ENCODE measurements at places on chromosomes 2 and 18.

DNA sequence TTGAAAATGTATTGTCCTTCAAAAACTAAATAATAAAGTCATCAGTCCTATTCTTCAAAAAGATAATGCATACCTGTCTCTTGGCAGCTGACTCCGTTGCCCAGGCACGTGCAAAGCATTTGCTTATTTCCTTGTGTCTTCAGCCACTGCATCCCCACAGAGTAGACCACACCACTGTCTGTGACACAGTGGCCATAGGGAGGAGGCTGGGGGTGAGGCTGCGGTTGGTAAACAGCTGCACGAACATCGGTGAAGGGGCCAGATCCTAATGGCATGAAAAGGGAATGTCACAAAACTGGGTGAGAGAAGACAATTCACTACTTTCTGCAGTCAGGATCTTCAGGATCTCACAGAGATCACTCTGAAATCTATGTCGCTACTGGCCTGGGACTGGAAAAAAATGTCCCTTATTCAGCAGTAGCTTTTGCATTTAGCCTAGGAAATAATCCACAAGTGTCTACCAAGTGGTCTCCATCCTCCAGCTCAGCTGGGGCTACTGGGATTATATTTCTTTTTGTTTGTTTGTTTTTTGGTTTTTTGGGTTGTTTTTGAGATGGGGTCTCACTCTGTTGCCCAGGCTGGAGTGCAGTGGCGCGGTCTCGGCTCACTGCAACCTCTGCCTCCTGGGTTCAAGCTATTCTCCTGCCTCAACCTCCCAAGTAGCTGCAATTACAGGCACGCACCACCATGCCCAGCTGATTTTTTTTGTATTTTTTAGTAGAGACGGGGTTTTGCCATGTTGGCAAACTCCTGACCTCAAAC, 10.7 kb downstream of the FN1 start:
- no peak for DNase-seq

GRCh38 chr2:236976266-236977062, 109.2 kb upstream of the COPS8 start:
- DNase-seq: no peak

DNA sequence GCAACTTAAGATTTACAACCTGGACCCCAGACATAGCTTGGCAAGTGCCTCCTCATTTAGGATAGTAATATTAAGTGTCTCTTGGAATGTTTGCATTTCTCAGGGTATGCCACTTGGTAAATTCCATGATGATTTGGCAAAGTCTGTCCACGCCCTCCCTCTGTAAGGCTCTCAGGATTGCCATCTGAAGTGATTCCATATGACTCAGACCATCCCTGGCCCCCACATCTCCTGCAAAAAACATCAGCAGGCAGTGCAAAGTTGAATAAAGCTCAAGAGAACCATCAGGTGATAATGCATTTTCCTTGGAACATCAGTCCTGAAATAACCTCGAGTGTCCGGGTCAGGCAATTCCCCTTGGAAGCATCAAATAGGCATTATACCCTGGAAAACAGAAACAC, 27.1 kb upstream of the PIEZO2 start:
- DNase-seq: no peak

- no peak for DNase-seq
Observed at GRCh38 chr2:122421775-122422174, 666.3 kb downstream of the TSN start.

DNA sequence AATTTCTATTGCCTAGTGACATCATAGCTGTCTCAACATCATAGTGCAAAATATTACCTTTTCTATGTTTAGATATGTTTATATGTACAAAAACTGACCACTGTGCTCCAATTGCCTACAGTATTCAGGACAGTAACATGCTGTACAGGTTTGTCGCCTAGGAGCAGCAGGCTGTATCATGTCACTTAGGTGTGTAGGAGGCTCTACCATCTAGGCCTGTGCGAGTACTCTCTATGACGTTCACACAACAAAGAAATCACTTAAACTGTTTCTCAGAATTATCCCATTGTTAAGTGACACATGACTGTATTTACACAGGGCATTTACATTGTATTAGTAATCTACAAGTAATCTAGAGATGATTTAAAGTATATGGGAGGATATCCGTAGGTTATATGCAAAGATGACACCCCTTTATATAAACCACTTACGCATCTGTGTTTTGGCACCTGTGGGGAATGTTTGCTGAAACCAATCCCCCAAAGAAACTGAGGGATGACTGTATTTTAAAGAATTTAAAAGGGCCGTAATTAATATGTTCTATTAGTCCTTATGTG, 24.7 kb downstream of the IL1R2 start:
- no peak for DNase-seq

- no peak for DNase-seq
Observed at GRCh38 chr2:239038773-239039478, 191.0 kb downstream of the TWIST2 start.

DNA sequence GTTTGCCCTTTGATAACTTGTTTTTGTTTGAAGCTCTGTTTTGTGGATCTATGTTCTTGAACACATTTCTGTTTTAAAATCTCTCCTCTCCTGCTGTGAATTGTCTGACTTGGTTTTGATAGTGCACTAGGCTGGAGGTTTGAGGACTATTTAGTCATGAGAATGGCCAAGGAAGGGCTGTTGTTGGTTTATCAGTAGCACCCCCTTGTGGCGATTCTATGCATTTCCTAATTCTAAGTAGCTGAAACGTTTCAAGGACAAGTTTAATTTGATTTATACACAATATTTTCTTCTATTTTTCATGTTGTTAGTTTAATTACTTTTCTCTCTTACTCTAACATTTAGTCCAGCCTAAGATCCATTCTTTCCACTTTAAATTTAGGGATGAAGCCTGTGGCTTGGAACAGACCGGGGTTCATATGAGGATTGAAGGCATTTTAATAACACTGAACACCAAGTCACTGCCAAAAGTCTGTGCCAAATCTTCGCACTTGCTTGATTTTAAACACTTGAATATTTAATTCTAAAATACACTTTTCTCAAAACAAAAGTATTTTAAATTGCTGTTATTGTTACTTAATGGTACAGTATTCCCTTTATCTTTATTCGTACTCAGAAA, 166.0 kb downstream of the SOCS6 start:
- peak; percentile 14 for DNase-seq

DNA sequence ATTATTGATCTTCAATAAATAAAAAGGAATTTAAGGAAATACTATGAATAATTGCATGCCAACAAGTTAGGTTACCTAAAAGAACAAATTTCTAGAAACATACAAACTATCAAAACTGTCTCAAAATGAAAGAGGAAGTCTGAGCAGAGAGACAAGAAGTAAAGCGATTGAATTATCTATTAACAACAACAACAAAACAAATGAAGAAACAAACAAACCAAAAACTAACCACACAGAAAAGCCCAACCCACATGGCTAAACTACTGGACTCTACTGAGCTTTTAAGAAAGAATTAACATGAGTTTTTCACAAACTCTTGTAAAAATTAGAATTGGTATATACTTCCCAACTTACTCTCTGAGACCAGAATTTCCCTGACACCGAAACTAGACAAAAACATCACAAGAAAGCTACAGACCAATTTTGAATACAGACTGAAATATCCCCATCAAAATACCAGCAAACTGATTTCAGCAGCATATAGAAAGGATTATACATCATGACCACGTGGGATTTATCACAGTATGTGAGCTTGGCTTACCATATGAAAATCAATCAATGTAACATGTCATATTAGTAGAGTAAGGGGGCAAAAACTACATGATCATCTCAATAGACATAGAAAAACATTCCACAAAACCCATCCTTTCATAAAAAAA, 16.6 kb upstream of the GALNT1 start:
- no peak for DNase-seq

- no peak for DNase-seq
Observed at GRCh38 chr18:25345081-25345866, 6.7 kb downstream of the ZNF521 start.

DNA sequence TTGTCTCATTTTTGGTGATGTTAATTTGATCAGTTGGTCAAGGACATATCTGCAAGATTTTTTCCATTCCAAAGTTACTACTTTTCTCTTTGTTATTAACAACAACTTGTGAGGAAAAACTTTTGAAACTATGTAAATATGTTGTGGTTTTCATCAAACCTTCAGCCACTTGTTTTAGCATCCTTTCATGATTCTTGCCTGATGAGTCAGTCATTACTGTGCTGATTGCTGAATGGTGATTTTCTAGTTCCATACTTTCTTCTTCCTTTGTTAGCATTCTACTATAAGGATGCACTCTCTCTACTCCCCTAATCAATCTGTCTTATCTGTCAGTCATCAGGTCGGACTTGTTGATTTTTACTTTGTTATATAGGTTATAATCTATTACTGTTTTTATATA, 10.9 kb downstream of the TMEM87B start:
- DNase-seq: no peak

- DNase-seq: no peak
Observed at GRCh38 chr18:57051657-57052044, 95.2 kb upstream of the BOD1L2 start.

DNA sequence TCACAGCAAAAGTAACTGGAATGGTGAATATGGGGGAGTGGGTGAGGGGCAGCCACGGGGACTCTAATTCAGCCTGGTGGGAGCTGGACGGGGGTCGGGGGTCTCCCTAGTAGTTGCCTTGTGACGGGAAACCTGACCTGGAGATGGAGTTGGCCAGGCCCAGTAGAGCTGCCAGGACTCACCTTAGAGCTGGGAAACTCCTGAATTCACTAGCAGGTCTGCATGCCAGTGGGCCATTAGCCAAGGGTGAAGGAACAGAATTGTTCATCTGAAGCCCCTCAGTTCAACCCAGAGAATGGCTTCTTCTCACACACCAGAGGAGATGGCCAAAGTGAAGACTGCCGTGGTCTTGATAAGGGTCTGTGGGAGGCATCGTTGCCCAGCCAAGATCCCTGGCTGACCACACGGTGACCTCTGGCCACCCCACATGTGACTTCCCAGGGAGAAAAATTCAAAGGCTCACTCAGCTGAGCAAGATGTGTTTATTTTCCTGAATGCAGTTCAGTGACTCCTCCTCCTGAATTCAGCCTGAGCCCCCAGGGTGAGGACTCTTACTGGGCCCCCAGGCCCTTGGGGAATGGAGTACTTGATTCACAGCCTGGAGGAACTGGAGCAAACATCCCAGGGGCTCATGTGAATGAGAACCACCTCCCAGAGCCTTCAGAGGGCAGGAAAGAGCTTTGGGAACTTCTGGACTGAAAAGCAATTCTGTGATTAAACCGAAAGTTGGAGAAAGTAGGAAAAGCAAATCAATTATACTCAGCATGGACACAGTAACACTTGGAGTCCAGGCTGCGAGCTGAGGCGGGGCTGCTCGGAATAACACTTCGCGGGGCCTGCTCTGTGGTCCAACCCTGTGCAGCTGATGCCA, 25.2 kb downstream of the MOCOS start:
- DNase-seq: no peak

All from NCI-H774 (cell line).